ENCODE measurements at places on chromosomes 1 and 21. TPM values are rescaled to one million over a fixed set of nuclear protein-coding genes. Genes with fewer than 3 reads are reported as not detected.
A peak's percentile ranks its signal among the peaks of the same experiment; 100 is the strongest.

GRCh38 chr1:54619749-54620148 is 3.6 kb downstream of the FAM151A start:
- no peak for DNase-seq

- DNase-seq = no peak
These were observed 549.9 kb upstream of the RGS18 start for GRCh38 chr1:191608367-191608766.

- no peak for DNase-seq
These were observed 66.6 kb downstream of the HMGB4 start for GRCh38 chr1:33930346-33931110.

Gene DNALI1
- total RNA-seq = 0.27 TPM

Gene TMEM200B
- total RNA-seq = 3.3 TPM

- no peak for DNase-seq
These were observed 22.6 kb downstream of the RPRD2 start for GRCh38 chr1:150386592-150386991.

DNA sequence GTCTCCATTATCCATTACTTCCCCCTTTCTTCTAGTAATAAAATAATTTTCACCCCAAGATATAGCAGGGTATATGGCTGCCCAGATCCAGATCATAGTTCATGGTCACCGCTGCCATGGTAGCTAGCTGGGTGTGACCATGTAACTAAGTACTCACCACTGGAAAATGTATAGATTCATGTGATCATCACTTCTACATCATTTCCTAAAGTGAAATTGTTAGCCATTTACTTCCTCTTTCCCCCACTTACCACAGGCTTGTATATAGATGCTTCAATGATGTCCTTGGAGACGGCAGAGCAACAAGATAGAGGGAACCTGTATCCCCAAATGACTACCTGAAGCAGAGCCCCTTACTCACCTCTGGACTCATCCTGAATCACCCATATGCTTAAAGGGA is 22.7 kb upstream of the EYA3 start:
- no peak for DNase-seq

DNA sequence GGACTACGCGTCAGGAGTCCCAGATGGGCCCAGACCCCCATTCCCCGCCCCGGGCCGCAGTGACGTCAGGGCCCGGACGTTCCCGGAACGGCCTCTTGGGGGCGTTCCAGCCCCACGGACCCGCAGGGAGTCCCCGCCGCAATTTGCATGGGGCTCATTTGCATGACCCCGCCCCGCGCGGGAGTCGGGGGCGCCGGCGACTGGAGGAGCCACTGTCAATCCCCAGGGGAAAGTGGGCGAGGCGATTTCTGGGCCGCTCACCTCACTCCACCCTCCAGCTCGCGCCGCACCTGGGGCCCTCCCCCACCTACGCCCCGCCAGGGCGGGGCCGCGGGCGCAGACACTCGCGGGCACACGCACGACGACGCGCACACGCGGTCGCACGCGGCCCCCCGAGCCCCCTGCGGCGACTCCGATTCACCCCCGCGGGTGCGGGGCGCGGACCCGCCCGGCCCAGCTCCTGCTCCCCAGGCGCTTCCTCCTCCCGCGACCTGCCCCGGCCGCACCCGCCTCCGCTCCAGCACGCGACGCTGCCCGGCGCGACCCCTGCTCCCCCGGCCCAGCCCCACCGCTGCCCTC is 13.2 kb downstream of the AGRN start:
- DNase-seq = no peak

- peak; percentile 57 for DNase-seq
These were observed 82.4 kb upstream of the MAGI3 start for GRCh38 chr1:113307771-113308445.

GRCh38 chr1:86239894-86240293 is 83.3 kb upstream of the COL24A1 start:
- no peak for DNase-seq

Gene CSMD2
- total RNA-seq = not detected

Gene ESRRG
- 8.6 TPM for total RNA-seq

Gene MTMR11
- total RNA-seq = 2.3 TPM

Gene SMIM12
- 19.3 TPM for total RNA-seq

Gene SYCP1
- not detected for total RNA-seq

Gene LIN28A
- total RNA-seq = 5.7 TPM

- DNase-seq = no peak
These were observed 105.7 kb upstream of the GUCA2B start for GRCh38 chr1:42047508-42047880.

Gene DMRTA2
- total RNA-seq = 3.1 TPM

Gene TMEM35B
- 13.9 TPM for total RNA-seq

GRCh38 chr1:161145832-161146231 is 7.9 kb upstream of the UFC1 start:
- DNase-seq = no peak

DNA sequence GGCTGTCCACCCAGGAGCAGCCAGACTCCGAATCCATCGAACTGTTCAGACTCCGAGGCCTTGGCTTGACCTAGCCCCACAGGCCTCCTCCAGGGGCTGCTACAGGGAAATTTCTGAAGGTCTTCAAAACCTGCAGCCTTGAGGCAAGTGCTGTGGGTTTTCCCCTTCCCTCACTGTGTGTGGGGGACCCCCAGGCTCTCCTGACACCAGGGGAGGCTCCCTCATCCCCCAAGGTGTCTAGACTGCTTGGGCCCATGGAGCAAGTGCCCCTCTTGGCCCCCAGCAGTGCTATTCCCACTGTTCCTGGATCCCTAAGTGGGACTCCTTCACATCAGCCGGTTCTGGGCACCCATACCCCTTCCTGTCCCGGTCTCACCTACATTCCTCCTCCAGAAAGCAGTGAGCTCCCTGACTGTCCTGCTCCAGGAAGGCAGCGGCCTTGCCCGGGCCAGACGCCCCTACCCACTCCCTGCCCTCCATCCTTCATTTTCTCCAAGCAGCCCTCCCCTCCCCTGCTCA is 814 bp downstream of the PAQR7 start:
- no peak for DNase-seq

GRCh38 chr1:236429715-236430274 is 35.7 kb downstream of the EDARADD start:
- no peak for DNase-seq

DNA sequence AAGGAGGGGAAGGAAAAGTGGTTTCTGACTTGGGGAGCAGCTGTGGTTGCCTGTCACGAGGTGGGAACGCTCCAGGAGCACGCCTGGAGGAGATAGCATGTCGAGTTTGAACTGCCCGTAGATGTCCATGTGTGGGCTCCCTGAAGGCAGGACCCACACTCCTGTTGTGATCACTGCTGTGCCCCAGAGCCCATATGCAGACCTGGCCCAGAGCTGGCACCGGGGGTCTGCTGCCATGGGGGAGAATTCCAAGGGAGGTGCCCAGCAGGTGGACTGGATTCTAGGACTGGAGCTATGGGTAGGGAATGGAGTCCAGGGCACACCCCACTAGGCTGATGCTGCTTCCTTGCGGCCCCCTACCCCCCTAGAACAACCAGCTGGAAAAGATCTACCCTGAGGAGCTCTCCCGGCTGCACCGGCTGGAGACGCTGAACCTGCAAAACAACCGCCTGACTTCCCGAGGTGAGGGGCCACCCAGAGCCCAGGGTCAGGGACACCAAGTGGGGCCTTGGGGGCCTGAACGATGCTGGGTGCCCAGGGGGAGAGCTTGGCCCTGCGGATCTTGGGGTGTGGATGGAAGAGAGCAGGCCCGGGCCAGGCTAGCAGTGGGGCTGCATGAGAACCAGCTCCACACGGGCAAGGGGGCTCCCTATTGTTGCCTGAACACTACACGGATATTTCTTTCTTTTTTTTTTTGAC is 9.3 kb downstream of the PODN start:
- DNase-seq = peak; percentile 13

Gene C8A
- total RNA-seq = not detected

DNA sequence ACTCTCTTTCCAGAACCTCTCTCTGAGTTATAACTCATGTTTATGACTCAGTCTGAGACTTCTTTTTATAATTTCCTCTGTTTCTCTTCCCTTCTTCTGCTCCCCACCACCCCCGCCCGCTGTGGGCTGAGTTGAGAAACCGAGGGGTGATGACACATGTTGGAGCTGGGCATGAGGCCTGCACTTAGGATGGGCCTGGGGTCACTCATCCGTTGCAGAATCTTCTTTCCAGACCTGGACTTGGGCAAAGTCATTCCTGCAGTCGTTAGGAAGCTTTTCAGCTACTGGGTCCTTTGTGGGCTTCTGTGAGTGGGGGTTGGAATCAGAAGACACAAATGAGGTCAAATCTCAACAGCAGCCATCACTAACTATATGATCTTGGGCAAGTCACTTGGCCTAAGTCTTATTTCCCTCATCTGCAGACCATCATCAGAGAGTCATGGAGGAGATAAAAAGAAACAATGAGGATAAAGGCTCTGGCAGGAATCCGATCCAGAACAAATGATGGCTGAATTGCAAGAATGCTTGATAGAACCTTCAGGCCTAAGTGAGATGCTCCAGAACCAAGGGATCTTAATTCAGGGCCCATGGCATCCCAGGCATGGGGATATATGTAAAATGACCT is 53.4 kb downstream of the RPS6KA1 start:
- no peak for DNase-seq

Gene FCRL5
- not detected for total RNA-seq

GRCh38 chr1:151905070-151905442 is 4.3 kb downstream of the THEM4 start:
- DNase-seq = no peak

Gene AJAP1
- total RNA-seq = not detected

GRCh38 chr1:225674381-225674780 is 21.5 kb upstream of the ENAH start:
- no peak for DNase-seq

Gene GDAP2
- total RNA-seq = 16.4 TPM

DNA sequence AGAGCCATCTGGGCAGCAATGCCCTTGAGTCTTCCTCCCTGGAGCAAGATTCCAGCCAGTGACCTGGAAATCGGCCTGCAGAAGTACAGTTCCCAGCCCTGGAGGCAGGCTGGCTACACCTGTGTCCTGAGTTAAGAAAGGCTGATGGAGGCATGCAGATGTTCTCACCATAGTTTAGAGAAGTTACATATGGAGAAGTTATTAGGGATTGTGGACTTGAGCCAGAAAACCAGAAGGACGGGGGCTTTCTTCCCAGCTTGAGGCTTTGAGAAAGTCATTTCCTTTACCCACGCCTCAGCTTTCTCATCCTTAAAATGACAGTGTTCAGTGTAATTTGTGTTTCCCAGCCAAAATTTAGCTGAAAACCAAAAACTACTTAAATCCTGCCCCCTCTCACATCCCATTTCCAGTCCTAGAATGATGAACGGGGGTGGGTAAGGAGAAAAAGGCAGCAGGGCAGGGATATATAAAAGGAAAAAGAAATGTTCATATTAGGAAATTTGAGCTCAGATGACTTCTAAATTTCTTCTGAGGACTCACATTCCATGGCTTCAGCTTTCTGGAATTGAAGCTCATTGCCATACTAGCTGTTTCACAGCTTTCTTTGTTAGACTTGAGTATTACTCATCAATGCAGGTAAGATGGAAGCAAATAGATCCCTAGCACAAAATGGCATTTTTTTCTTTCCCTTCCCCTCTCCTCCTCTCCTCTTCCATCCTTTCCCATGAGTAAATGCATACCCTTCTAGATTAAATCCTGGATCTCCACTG is 14.4 kb upstream of the C8B start:
- DNase-seq = no peak

DNA sequence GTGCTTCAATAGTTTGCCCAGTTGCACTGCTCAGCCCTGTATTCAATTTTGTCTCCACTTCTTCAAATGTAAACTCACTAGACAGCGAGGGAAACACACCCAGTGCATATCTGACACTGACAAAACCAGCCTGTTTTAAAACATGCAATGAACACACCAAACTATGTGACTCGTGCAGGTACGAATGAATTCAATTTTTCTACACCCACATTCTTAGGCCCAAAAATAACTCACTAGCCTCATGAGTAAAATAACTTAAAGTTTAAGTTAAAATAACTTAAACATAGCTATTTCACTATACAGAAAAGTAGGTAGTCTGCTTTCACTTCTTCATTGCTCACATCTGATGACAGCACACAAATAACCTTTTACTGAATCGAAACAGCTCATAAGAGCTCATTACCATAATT is 21.1 kb downstream of the TTC13 start:
- DNase-seq = no peak

- DNase-seq = no peak
These were observed 16.7 kb upstream of the IL10RB start for GRCh38 chr21:33249331-33250002.

DNA sequence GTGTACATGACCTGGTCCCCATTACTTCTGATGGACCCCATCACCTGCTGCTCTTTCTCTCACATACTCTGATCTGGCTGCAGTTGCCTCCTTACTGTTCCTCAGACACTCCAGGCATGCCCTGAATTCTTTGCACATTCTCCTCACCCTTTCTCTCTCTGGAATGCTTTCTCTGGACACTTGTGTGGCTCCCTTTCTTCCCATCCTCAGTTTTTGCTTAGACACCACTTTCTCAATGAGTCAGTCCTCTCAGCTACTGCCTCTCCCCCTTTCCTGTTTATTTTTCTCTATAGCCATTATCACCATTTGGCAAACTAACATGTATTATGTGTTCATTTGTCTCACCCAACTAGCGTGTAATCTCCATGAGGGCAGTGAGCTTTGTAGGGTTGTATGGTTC is 28.1 kb downstream of the PLXNA2 start:
- DNase-seq = no peak

Gene TRIM62
- 2.5 TPM for total RNA-seq

DNA sequence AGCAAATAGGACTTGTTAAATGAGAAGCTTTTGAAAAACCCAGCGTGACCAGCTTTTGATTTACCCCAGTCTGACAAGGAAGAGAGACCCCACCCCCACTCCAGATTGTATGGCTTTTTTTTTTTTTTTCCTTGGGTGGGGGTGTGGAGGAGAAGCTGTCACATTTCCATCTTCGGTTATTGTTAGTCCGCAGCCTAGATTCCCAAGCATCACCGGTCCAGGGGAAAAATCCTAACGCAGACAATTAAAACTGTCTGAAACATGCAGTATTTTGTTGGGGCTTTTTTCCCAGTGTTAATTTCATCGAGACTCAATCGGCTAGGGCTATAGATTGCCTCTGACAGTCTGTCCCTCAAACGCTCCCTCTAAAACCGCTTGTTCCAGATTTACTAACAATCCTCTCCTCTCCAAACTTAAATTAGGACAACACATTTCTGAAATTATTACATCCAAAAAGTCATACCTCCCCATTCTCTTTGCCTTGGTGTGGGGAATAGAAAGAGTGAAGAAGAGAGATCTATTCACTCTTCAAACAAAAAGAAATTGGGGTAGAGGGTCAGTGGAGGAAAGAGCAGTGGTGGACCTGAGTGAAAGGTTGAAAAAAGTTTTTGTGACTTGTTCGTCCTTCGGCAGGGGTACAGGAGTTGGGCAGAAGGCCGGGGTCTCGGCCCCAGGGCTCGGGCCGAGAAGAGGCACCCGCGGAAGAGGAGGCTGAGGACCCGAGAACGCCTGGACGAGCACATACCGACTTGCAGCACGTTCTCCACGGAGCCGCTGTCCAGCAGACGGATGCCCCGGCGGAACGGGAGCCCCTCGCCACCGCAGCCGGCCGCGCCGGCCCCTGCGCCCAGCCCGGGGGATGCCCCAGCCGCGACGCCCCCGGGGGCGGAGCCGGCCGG is 1.1 kb downstream of the ZSWIM5 start:
- peak; percentile 32 for DNase-seq
